Neuronal stem cell (in vitro differentiated cells): ENCODE measurements at places on chromosomes 4 and X.

DNA sequence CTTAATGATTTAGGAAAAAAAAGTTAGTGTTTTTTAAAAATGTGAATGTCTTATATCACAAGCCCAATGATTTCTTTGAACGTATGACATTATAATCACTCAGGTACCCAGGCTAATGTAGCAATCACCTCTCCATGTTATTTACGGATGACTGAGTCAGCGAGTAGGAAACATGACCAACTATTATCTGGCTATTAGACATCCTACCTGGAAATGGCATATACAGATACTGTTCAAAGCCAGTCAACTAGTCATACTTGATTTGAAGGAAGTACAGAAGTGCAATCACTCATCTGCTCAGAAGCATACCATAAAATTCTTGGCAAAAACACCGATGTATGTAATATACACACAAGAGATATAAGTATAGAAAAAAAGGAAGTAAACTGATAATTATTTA lies 732.5 kb downstream of the ARAP2 start:
- no peak for DNase-seq

DNA sequence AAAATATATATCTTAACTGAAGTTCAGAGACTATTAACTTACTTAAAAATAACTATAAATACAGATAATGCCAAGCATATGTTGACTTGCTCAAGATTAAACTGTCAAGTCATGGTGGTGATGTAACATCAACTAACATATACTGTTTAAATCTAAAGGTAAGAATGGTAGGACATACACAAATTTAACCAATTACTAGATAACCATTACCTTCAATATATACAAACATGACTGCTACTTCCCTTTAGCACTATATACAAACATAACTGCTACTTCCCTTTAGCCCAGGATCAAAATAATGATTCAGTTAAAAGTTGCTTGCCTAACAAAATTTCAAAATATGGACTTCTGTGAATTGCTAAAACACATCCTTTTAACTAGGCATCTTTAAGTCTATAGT lies 14.9 kb downstream of the HNRNPD start:
- DNase-seq, result no peak

GRCh38 chr4:98444371-98444770 lies 183.2 kb downstream of the RAP1GDS1 start:
- DNase-seq, result no peak

DNA sequence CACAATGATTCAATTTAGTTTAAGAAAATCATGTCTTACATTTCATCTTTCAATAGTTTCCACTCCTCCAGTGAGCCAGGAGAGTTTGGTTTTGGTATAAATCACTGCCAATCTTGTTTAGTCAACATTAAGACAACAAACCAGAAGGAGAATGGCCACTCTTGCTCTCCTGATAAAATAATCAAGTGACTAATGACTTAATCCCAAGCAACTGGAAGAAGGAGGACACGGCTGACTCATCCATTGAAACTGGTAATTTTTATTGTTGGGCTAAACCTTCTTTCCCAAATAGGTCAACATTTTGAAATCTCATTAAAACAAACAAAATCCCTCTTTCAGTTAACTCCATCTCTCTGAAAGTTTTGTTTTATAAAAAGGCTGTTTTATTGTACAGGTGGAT lies 230.2 kb downstream of the CLCN4 start:
- DNase-seq, result no peak

DNA sequence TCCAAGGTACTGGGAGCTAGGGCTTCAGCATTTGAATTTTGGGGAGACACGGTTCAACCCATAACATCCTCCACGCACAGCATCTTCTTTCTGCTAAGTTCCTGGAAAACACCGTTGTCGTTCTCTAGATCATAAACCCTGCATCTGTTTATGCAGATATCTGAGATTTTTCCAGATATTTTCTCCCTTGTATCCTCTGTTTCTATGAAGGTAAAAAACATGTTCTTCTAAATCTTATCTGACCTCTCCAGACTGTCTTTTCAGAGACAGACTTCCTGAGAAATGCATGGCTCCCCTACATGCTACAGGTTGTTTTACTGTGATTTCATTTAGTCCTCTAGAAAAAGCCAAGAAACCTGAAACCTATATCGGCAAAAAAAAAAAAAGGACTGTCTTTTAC lies 152.3 kb upstream of the KLF3 start:
- no peak for DNase-seq

DNA sequence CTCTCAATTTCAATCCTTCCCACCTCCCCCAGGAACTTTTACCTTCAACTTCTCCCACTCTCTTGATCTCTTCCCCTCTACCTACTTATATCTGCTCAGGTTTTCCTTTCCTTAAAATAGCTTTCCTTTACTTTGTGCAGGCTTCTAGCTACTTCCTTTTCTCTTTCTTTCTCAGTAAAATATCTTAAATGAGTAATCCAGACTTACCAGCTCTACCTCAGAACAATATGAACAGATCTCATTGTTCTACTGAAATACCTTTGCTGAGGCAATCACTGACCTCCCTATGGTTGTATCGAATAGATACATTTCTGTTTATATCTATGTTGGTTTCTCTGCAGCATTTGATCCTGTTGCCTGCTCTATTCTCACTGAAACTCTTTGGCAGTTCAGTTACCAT lies 86.7 kb upstream of the WDR44 start:
- DNase-seq, result no peak

DNA sequence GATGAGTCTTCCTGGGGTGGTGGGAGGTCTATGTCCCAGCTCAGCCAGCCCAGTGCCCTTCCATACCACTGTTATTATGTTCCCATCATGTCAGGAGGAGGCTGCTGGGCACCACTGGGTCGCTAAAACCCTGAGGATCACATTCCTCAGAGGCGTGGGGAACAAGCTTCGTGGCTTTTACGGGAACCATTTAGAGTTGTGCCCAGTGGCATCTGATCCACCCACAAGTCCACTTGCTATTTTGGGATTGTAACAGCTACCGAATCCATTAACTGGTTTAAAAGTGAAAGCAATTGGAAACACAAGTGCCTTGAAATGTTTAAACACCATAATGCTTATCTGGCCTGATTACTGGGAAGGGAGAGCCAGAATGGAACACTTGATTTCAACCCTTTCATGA lies 13.1 kb upstream of the CCKAR start:
- no peak for DNase-seq

DNA sequence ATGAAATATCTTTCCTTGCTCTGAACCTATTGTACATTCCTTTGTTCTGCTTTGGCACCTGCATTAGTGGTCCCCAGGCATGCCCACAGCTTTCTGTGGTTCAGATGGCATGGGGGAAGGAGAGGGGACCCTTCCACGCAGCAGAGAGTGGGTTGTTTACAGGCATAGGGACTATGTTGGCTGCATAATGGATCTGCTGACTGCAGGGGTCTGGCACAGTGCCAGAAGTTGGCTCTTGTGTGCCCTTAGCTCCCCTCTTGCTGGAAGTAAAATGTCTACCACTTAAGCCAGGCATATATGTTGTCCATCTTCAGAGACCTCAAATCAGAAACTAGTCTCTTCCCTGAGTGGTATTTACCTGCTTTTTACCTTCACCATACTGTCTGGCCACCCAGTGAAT lies 651.9 kb upstream of the PCDH7 start:
- no peak for DNase-seq

DNA sequence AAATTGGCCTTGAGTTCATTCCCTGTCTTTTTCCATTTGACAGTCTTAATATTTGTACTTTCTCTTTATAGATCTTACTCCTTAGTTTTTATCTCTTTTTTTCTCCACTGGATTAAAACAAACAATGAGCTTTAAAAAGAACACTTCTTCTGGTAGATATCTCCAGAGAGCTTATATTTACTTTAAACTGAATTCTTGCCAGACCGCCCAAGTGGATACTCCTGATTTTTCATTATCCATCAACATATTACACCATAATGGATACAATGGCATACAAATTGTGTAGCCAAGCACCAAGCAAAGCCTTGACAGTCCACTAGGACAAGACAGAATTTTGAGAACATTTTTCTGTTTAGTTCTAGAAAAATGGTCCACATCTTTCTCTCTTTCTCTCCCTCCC lies 18.9 kb downstream of the TMSB4X start:
- no peak for DNase-seq

DNA sequence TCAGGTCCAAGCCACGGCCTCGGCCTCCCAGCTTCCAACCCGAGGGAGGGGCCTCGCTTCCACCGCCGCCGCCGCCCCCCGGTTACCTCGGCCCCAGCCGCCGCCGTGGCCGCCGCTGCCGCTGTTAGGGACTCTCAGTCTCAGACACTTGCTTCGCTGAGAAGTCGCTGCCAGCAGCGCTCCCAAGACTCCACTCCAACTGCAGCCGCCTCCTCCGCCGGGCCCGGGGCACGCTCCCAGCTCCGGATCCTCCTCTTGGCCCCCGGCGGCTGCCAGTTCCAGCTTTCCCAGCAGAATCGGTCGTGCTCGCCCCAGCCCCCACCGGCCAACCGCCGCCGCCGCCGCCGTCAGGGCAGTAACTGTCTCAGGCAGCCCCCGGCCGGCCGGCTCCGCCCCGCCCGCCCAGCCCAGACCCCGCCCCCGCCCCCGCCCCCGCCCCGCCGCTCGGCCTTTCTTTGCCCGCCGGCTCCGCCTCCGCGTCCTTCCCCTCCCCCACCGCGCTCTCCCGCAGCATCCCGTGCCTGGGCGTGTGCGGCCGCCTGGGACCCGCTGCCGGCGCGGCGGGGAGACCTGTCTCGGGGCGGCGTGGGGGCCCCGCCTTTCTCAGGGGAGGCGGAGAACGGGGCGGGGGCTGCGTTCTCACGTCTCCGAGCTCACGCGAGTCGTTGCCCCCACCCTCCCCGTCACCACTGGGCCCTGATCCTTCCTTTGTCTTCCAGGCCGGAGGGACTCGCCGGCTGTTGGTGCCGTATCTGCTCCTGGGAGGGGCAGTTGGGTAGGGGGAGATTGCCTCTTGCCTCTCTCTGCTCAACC lies at the start of gene ANKRD50:
Gene ANKRD50 (minus strand): TSS at position 361 of the 813 bp plus-strand sequence. CDS start 2,221 bp downstream, outside the sequence.
- peak; percentile 92 for DNase-seq

DNA sequence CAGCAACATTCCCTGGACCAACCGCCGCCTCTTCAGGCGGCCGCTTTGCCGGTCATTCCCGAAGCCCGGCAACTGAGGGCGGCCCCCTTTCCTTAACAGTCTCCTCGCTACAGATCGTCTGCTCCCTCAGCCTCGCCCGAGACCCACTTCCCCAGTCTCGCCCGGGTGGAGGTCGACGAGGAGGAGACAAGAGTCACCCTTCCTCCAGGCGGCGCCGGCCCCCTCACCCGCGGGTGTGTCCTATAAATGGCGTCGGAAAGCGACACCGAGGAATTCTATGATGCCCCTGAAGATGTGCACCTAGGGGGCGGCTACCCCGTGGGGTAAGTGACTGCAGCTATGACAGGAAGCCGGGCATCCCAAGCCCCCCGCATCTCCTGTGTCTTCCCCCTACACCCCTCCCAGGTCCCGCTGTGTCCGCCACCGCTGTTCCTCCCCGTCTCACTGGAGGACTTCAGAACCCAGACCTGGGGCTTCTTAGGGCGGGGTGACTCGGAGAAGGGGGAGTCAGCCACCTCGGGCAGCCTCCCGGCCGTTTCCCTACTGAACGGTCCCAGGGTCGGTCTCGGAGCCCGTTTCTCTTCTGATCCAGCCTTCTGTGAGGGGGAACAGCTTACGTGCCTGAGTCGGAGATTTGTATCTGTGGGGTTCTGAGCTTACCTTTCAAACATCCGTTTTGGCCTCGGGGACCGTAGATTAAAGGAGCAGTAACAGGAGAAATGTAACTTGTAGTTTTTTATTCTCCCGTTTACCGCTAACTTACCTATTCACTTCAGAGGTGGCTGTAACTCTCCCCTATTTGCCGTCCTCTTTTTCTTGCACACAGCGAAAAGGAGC lies 570 bp downstream of the WDR44 start:
- peak; percentile 24 for DNase-seq

DNA sequence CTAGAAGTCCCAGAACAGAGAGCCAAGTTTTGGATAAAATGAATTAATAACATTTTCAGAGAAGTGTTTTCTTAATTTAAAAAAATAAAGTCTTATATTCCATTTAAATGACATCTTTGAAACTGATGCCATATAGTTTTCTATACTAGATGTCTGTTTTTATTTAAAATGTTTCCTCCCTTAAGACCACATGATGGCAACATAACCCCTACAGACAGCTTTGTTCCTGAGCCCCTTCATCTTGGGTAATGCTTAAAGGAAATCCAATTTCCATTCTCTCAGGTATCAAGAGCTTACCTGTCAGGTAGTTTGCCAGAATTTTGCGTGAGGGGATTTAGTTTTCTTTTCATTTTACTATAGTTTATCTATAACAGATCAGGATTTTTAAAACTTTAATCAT lies 181.4 kb upstream of the UGT8 start:
- no peak for DNase-seq

DNA sequence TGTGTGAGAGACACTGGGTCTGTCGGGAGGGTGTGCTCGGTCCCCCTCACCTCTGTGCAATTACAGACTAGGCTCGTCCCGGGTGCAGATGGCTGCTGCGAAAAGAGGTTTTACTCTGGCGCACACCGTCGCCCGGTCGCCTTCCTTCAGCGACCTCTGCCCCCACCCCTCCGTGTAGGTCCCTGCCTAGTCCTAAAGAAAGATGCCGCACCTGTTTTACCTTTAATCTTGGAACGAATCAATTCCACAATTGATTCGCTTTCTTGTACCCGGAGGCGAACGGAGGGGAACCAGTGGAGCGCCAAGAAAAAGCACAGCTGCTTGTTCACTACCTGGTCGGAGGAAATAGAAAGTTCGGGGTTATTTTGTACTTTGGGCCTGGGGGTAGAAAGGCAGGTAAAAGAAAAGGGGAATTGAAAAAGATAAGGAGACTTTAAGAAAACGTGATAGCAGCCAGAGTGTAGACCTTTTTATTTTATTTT lies 1.2 kb downstream of the NPNT start:
- no peak for DNase-seq

- DNase-seq, result no peak
Measured at GRCh38 chr4:170875868-170876267, 786.1 kb upstream of the AADAT start.
